Stimulated activated CD4-positive, alpha-beta T cell treated with anti-CD3 and anti-CD28 coated beads, TNF-alpha, amount 100 ng/mL, for 1 hour (primary cell): ENCODE measurements at places on chromosomes 7 and 10.

DNA sequence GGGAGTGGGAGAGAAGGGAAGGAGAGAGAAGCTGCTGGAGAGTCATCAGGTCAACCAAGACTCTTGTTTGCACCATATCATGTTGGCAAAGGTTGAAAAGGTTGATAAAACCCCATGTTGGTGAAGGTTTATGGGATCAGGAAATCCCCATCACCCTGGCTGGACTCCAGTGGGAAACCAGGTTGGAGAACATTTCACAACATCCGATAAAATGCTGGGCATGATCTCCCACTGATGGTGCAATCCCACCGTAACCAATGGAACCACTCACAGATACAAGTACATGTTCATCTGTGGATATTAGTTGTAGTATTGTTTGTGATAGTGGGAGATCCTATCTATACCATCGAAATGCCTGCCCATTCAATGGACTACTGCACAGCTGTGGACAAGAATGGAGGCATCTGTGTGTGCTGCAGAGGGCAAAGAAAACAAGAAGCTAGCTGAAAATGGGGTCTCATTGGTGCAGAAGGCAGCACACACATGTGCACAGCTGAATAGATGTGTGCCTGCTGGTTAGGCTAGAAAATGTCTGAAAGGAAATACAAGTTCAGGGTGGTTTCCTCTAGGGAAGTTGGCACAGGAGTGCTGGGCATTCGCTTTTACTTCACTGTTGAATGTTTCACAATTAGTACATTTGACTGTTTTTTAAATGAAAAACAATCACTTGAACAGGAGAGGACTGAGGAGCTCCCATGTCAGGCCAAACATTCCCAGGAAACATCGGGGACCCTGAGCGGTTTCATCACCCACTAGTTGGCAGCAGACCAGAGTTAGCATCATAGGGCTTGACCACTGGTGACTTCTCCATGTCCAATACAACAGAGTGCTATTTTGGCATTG lies 80.4 kb upstream of the MGMT start:
- DNase-seq: no peak

DNA sequence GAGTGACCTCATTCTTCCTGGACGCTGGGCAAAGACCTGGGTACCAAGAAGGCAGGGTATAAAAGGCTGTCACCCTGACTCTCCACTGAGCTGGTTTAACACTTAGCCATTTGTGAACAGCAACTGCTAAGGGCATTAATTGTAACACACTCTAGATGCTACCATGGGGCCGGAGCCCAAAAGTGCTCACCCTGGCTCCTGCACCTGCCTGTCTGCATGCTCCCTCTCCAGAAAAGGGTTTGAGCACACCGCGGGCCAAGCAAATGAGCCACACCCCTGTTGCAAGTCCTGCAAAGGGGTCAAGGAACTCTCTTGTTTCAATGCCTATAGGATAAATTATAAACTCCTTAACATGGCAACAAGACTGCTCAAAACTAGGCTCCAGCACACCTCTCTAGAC lies 114.8 kb downstream of the TEX36 start:
- no peak for DNase-seq

DNA sequence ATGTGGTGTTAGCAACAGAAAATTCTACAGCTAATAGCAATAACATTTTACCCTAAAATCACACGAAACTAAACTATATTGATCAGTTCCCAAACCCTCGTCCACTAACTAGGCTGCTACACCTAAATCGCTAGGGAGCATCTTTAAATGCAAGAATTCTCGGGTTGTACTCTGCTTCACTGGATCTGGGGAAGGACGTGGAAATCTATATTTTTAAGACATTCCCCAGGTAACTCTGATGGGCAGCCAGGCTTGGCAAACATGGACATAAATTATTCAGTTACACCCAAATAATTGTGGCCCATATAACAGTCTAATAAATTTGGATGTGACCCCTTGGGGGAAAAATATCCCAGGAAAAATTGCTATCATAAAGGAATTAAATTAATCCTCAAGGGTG lies 36.3 kb upstream of the NFE2L3 start:
- DNase-seq: no peak

DNA sequence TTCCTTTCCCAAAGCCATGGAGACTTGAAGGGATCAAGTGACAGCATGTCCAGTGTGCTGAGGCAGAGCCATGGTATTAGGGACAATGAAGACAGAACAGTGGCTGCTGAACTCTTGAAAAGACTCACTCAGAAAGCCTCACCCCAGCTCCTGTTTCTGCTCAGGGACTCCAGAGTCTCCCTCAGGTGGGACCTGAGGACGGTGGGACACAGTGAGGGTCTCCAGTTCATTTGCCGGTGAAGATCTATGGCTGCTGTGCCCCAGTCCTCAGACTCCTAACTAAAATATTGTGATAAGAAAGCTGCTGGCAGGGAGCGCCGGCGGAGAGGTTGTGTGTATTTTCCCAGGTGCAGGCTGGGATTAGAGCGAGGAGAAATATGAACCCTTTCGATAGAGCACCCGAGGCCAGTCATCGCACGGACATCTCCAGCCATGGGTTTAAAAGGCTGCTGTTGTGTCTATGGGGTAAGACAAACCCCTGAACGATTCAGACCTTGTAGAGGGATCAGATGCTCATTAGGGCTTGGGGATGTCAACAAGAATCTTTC lies 57.2 kb downstream of the C7orf25 start:
- DNase-seq: no peak

- no peak for DNase-seq
Observed at GRCh38 chr7:41917-42565, 150.3 kb upstream of the FAM20C start.

GRCh38 chr10:89613582-89613981 lies 31.5 kb downstream of the PANK1 start:
- DNase-seq: no peak

GRCh38 chr7:18778594-18778993 lies 283.0 kb downstream of the HDAC9 start:
- DNase-seq: no peak

DNA sequence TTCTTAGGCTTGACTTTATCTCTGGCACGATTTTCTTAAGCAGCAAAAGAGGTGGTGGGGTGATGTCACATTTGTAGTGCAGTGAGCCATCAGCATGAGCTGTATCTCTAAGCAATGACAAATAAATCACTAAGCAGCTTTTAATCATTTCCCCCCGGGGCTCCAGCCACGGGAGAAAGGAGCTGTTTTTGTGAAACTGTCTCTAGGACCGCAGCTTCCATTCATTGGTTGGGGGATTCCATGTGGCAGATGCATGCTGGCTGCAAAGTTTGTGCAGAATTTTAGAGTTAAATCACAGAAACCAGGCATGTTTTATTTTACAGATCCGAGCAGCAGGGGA lies 464 bp downstream of the KIAA1217 start:
- no peak for DNase-seq

- DNase-seq: no peak
Observed at GRCh38 chr10:70890917-70891431, 2.6 kb upstream of the PCBD1 start.

DNA sequence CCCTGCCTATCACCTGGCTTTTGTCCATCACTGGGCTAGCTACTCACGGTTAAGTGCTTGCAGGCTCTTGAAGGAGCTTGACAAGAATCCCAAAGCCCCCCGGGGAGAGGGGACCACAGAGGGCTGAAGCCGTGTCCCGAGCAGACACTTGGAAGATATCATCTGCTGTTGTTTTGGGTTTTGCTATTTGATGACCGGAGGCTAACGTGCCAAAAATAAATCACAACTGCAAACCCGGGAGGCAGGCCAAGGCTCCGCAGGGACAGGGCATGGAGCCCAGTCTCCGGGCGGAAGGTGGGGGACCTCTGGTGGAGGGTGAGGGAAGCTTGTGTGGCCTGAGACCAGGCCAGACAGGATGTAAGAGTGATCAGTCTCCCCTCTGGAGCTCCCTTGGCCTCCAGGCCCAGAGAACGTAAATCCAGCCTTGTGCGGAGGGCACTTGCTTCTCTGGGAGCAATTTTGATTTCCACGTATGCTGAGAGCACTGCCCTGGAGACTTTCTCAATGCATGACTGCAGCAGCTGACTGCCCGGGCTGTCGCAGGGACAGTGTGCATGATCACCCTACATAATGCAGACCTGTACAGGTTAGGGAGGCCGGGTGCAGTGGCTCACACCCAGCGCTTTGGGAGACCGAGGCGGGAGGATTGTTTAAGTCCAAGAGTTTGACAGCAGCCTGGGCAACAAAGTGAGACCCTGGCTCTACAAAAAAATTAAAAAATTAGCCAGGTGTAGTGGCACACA lies at the start of gene PHKG1:
PHKG1 (minus strand) TSS at position 164 of the 743 bp plus-strand sequence. CDS start 4,011 bp downstream, outside the sequence.
- no peak for DNase-seq

DNA sequence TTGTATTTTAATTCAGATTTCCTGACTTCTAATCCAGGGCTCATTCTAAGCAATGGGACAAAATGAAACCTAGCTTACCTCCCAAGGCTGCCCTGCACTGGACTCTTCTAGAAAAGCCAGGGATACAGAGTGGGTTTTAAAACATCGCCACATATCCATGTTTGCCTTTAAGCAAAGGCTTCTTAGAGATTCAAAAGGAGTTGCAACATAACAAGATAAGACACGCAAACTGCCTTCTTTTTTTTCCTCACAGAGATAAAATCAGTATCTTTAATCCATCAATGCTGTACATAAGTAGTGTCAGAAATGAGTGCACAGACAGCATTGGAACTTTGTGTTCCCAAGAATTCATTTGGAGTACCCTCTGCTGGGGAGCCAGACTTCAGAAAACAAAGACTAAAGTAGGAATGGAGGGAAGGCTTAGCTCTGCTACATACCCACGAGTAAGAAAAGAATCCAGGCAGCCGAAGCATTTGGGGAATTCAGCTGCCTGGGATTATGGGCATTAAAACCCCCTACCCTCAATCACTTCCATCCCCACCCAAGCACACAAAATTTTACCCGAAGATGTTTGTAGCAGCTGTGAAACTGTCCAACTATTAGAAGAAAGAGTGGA lies 427.8 kb downstream of the ARL4A start:
- DNase-seq: no peak

DNA sequence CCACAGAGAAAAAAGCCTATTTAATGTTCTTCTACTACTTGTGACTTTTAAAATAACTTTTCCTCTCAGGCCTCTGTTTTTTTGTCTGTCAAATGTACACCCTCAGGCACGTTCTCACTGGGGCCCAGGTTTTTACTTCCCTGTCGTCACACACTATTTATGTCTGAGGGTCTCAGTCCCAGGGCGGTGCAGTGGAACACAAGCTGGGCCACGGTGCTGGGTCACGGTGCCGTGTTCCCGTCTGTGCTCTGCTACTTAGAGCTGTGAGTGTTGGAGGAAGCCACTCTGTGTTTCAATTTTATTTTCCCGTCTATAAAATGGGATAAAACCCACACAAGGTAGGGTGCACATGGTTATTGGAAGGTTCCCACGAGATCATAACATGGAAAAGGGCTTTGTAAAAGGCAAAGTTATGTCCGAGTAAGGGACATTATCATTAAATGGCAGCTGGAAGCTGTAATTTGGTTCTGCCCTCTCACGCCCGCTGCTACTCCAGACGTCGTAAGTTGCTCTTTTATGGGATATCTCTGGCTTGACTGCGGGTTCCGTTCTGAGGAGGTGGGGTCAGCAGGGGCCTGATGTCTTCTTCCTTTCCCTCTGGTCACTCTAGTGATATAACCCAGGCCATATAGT lies 25.2 kb downstream of the ZNF775 start:
- DNase-seq: no peak

- DNase-seq: no peak
Observed at GRCh38 chr7:157537056-157537455, 200.3 kb downstream of the DNAJB6 start.

- peak; percentile 41 for DNase-seq
Observed at GRCh38 chr10:71735709-71736569, 16.4 kb upstream of the C10orf105 start.

DNA sequence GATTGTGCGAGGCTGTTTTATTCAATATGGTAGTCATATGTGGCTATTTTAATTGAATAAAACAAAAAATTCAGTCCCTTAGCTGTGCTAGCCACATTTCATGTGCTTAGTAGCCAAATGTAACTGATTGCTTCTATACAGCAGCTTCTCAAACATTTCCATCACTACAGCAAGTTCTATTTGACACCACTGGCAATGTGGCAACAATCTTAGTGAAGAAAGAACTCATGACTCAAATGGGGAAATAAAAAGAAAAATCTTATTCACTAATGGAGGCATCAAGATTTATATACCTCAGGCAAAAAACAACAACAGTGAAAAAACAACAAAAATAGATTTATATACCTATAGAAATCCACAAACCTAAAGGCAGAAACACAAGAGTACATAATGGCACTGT lies 17.9 kb downstream of the SEM1 start:
- no peak for DNase-seq

GRCh38 chr10:89553064-89553734 lies 17.8 kb upstream of the SLC16A12 start:
- no peak for DNase-seq

DNA sequence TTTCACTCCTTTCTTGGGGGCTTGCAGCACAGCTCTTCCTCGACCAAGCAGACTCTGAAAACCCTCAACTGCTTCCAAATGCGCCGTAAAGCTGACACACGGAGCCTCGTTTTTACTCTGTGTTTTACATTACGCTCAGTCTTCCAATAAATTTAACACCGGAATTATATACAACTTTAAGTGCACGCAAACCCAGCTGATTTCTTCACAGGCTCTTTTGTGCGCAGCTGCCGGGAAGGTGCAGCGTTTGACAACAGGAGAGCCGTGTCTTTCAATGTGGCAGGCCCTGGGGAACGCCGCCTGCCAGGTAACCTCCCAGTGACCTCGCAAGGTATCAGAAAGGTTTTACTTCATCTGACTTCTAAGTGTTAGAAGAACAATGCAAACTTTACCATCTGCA lies 35.0 kb downstream of the GFRA1 start:
- no peak for DNase-seq

- DNase-seq: no peak
Observed at GRCh38 chr10:49152037-49152436, 18.2 kb upstream of the FAM170B start.

GRCh38 chr10:68988530-68989316 lies at the start of gene KIFBP:
Gene KIFBP (plus strand): TSS chr10:68988803. CDS start chr10:68988833, 30 bp downstream.
- DNase-seq: peak; percentile 55

DNA sequence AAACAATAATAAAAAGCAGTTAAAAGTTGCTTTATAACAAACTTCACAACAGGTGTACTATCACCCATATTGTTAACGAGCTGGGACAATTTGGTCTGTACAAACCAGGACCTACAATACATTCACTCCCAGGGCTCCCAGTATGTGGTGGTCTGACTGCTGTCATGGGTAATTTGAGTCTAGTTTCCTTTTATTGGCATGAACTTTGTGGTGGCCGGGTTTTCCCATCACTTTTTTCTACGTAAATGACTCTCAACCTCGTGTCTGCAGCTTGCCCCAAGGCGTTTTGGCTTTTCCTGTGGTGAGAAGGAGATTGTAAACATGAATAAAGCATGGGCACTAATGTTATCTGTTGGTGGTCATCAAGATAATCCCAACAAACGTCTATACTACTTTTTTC lies 118.7 kb upstream of the CDK6 start:
- DNase-seq: no peak

DNA sequence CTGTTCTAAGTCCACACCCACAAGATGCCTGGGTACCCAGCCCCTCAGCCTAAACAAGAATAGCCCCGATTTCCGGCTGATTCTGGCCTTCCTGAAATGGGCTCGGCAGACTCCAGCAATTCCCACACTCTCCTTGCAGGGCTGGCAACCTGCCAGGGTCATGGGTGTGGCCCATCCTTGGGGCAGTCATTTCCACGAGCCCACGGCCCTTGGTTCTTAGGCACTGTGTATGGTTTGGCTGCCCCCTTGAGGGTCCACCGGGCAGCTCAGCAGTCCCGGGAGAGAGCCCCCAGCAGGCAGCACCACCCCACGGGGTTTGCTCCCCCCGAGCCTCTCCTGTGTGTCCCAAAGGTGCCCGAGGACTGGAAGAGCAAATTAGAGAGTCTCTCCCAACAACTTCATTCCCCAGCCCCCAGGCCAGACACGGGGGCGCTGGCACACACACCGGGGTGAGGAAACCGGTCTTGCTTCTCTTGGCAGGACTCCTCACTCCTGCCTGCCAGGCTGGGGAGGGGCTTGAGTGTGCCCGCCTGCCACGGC lies 142.2 kb downstream of the EMX2 start:
- no peak for DNase-seq
